Uterus (tissue), 4 donors: ENCODE measurements at places on chromosomes 16 and 17.

DNA sequence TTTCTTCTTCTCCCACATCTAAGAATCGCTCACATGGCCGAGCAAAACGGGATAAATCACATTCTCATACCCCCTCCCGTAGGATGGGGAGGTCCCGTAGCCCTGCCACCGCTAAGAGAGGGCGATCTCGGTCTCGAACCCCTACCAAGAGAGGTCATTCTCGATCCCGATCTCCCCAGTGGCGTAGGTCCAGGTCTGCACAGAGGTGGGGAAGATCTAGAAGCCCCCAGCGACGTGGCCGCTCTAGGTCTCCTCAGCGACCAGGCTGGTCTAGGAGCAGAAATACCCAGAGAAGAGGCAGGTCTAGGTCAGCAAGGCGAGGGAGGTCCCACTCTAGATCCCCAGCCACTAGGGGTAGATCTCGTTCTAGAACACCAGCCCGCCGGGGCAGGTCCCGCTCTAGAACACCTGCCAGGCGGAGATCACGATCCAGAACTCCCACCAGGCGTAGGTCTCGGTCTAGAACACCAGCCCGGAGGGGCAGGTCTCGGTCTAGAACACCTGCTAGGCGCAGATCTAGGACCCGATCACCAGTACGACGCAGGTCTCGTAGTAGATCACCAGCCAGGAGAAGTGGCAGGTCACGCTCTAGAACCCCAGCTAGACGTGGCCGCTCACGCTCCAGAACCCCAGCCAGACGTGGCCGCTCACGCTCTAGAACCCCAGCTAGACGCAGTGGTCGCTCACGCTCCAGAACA lies 9.6 kb downstream of the SRRM2 start:
- DNase-seq: no peak

- DNase-seq: no peak
These were observed 28.2 kb downstream of the ATP2C2 start for GRCh38 chr16:84396537-84397008.

GRCh38 chr17:74803388-74803930 lies 27.3 kb upstream of the NAT9 start:
- peak; percentile 25 for DNase-seq

GRCh38 chr17:33385713-33386112 lies 92.6 kb upstream of the ASIC2 start:
- no peak for DNase-seq

- DNase-seq: peak; percentile 57
These were observed 56.6 kb upstream of the GSE1 start for GRCh38 chr16:85556456-85557082.

- no peak for DNase-seq
These were observed 62.8 kb upstream of the LGALS9 start for GRCh38 chr17:27568216-27568615.

DNA sequence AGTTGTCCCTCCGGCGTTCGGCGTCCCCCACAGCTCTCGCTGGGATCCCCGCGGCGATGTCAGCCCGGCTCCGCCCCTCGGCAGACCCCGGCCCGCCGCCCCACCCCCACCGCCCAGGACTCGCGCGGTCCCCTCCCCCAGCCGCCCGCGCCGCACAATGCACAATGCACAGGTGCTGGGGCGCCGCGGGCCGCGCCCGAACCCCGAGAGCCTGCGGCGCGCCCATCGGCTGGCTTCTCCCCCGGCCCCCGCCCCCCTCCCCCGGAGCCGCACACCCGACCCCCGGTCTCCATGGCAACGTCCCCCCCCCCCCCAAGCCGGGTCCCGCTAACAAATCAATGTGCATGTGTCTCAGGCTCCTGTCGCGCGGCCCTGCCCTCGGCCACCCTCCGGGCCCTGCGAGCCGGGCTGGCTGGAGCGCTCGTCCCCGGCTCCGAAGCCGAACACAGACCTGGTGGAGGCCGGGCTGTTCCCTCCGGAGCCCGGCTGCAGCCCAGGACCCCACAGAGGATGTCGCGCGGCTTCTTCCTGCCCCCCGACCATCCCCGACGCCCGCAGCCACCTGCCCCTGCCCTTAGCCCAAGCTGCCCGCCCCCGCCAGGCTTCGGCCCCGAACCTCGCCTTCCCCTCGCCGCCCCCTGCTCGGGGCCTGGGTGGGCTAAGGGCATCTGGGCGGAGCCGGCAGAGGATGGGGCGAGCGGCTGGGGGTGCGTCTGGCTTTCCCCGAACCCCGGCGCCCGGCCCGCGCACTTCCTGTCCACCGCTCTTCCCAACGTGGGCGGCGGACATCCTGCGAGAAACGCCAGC lies 818 bp upstream of the CBX8 start:
- DNase-seq: no peak

DNA sequence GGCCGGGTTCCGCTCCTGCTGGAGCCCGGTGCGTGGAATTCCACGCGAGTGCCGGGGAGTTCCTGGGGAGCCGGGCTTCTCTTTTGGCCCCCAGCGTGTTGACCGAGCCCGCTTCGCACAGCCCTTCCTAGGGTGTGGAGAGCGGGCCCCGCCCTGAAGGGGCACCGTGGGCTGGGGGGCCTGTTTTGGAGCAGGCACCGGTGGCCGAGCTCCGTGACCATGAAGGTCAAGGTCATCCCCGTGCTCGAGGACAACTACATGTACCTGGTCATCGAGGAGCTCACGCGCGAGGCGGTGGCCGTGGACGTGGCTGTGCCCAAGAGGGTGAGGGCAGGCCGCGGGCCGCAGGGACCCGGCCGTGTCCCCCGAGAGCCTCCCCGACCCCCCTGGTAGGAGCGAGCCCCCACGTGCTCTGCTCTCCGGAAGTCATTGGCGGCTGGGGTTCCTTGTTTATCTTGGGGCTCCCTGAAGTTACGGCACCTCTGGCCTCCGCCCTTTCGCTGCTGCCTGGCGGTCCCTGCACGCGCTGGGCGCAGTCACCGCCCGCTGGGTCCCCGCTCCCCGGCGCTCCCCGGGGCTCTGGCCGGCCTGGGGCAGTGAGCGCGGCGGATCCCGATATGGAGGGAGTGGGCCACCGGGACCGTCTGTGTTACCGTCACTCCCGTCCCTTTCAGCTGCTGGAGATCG lies 528 bp downstream of the HAGHL start:
- no peak for DNase-seq

- DNase-seq: peak; percentile 46
These were observed 230.3 kb downstream of the MRTFB start for GRCh38 chr16:14301169-14302030.

GRCh38 chr16:12674071-12674470 lies 129.6 kb downstream of the CPPED1 start:
- DNase-seq: no peak

DNA sequence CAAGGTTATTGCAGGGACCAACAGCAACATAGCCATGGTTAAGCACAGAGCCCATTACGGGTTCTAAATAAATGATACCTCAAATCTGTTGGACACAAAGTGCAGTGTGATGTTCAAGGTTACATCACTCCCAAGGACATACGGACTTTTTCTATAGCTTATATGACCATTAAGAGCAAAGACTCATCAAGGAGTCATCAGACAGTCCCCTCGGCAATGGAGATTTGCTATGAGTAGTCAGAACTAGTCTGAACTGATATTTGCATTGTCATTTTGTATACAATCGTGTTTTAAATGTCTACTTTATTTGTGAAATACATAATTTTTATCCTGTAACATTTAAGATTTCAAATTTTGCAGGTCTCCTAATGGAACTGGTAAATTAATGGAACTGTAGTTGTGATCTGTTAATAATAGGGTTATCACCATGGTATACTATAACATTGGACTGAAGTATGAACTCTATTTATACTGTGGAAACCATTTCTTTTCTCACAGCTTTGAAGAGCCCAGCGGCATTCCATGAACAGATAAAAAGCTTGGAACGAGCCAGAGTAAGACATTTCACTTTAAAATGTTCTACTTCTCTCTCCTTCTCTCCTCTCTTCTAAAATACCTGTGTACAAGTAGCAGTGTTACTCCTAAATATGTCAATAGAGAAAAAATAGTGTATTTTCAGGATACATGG lies 140.9 kb downstream of the MRTFB start:
- DNase-seq: no peak

DNA sequence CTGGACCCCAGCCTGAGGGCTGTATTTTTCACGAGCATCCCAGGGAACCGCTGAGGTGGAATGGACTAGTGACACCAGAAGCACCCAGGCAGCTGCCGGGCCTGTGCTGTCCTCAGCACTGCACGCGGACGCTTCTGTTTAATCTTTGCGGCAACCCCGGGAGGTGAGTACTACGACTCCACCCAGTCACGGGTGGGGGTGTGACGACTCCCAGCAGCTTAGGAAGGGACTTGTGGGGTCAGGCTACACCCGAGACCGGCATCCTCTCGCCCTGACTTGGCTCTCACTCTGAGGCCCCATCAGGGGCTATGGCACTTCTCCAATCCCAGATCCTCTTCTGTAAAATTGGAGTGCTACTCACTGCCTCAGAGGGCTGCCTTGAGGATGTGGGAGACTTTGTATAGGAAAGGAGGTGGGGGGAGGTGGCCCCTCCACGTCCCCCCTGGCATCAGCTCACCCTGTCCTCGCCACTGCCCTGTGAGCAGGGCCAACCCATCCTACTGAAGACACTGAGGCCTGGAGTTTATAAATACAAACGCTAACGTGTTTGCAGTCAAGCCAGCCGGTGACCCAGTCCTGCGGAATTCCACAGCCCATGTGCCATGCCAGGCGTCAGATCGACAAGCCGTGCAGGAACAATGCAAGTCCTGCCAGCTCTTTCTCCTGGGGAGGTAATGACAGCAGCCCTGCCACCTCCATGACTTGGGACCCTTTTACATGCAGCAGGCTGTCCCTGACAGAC lies 44.4 kb downstream of the PPL start:
- DNase-seq: no peak
